D721Med (cell line): ENCODE measurements at places on chromosomes 12 and 14.

- DNase-seq: no peak
These were observed 9.8 kb upstream of the EXD2 start for GRCh38 chr14:69181491-69181890.

DNA sequence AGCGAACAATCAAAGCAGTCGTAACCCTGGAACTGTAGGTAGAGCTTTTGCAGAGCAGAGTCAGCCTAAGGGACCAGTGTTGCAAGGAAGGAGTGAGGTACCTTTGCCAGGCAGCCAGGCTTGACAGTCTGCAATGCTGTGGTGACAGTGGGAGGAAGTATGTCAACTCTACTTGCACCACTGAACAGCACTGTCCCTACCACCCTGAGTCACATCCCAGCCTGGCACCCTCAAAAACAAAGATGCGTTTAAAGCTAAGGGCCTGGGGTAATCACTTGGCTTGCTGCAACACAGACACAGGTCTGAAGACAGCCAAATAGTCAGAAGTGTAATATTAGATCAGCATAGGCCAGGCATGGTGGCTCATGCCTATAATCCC lies 141.9 kb downstream of the DPF3 start:
- no peak for DNase-seq

DNA sequence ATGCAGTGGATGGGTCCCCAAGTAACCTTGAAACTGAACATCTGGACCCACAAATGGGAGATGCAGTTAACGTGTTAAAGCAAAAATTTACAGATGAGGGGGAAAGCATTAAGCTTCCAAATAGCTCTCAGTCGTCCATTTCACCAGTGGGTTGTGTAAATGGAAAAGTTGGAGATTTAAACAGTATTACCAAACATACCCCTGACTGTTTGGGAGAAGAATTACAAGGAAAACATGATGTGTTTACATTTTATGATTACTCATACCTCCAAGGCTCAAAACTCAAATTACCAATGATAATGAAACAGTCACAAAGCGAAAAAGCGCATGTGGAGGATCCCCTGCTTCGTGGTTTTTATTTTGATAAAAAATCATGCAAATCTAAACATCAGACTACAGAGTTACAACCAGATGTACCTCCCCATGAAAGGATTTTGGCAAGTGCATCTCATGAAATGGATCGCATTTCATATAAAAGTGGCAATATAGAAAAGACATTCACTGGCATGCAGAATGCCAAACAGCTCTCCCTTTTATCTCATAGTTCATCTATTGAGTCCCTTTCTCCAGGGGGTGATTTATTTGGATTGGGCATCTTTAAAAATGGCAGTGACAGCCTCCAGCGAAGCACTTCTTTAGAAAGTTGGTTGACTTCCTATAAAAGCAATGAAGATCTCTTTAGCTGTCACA lies 116.6 kb upstream of the NPAS3 start:
- DNase-seq: no peak

DNA sequence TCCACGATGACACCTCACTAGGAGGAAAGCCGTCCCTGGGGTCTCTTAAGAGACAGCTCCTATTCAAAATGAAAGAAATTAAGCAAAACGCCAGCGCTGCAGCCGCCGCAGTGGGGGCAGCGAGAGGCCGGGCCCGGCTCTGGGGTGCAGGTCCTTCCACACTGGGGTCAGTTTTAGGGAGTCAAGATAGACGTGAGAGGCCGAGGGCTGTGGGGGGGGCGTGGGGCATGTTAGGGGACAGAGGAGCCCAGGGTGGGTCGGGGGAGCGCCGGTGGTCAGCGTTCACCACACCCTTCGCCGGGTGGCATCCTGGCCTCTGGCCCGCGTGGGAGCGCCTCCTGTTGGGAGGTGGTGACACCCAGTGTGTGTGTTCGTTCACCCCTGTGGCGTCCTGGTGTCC lies 25.7 kb downstream of the KIF26A start:
- DNase-seq: no peak

DNA sequence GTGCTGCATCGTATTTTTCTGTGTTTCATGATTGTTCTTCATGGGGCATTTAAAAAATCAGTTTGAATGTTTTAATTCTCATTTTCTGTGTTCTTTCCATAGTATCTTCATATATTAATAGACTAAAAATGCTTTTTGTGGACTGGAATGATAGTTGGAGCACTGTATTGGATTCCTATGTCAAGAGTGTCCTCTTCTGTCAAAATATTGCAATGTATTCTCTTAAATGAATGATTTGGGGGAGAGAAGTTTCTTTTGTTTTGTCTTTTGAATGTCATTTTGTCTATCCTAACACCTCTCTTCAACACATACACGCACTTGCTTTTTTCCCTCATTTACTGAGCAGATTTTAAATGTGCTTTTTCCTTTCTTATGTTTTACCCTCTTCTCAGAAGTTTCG lies 4.7 kb upstream of the EIF2S3B start:
- DNase-seq: no peak

DNA sequence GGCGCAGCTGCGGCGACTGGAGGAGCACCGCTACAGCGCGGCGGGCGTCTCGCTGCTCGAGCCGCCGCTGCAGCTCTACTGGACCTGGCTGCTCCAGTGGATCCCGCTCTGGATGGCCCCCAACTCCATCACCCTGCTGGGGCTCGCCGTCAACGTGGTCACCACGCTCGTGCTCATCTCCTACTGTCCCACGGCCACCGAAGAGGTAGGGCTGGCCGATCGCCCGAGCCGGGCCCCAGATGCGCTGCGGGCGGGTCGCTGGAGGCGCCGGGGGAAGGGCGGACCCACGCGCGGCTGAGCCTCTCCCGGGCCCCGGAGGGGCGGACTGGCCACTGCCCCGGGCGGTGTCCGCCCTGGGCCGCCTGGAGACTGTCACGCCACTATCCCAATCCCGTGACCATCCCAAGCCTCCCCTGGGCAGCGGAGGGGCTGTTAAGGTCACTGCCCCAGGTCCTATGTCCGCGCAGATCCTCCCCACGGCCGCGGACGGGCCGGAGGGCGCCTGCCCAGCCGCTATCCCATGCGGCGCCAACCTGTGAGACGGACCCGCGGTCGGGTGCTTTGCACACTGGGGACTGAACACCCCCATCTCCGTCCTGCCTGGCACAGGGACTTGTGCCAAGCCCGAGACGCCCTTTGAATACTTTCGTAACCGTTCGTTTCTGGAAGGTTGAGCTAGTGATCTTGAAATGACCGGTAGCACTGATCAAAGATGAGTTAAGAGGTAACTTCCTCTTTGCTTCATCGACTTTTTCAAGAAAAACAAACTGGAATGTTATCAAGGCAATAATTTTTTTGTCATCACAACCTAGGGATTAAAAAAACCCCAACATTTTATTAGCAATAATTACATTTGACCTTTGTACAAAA lies 725 bp downstream of the CHPT1 start:
- no peak for DNase-seq

DNA sequence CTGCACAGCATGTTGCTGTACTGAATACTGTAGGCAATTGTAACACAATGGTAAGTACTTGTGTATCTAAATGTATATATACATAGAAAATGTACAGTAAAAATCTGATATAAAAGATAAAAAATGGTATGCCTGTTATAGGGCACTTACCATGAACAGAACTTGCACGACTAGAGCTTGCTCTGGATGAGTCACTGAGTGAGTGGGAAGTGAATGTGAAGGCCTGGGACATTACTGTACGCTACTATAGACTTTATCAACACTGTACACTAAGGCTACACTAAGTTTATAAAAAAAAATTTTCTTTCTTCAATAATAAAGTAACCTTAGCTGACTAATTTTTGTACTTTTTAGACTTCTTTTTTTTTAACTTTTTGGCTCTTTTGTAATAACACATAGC lies 24.2 kb upstream of the NEDD1 start:
- no peak for DNase-seq

DNA sequence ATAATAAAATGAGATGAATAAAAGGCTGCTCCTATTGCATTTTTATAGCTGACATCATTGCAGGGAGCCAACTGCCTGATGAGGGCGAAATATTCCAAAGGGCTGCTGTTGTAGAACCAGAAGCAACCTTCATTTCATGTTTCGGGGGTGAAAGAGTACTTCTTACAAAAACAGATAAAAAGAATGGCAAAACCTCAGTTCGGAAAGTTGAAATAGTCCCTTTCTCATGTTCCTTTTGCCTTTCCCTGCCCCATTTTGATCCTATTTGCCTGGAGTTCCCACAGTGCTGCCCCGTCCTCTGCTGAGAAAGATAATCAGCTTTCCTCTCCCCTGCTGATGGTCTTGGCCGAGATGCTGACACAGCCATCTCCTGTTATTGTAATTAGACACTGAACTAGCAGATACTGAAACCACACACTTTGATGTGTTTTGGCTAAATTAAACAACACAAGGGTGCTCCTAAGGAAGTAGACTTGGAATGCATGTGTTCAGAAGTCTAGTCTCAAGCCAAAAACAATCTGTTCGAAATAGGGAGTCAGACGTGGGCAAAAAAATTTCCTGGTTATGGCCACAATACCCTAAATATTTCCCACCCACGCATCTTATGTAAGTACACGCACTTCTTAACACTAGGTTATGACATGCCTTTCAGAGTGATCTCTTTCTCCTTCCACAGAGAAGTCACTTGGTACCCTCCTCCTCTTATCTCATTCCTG lies 117.2 kb downstream of the PPM1H start:
- DNase-seq: no peak

DNA sequence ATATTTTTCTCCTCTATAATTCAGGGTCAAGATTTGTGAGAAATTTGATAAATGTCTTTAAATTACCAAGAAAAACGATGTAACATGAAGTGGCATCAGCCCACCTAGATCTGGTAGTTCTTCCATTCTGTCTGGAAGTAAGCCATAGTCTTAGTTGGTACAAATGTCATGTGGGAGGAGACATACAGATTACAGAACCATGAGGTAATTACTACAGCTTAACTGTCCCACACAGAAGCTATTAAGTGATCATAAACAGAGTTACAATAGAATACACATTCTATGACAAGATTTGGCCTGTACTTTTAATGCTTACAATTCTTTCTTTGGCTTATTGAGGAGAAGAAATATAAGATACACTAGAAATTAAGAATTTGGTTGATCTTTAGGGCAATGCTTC lies 13.7 kb upstream of the SIX1 start:
- DNase-seq: no peak

DNA sequence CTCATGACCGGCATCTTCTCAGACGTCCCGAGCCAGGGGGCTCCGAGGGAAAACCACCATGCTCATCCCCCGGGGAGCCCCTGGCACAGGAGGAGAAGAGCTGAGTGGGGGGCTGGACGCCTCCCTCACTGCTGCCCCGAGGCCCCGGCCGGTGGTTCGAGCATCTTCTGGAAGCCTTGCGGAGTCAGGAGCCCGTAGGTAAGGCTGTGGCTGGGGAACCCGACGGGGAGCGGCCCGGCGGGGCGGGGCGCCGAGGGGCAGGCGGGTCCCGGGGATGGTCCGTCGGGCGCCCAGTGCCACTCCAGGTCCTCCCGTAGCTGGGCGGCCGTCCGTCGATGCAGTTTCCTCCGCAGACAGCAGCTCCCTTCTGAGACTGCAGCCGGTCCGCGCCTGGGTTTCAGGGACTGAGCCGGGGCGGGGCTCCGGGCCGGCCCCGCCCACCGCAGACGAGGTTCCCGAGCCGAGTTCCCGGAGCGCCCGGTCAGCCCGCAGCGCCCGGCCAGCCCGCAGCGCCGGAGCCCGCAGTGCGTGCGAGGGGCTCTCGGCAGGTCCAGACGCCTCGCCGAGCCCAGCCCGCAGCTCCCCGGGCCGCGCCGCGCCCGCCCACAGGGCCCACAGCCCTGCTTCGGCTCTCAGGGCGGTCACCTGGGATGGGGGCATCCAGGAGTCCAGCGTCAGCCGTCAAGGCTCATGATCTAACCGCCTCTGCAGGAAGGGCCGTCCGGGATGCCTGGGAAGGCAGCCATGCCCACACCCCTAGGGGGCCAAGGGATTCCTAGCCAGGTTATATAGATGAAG lies at the start of gene PGF:
Gene PGF (minus strand): TSS at position 369 of the 798 bp plus-strand sequence. CDS start 355 bp downstream, at position 14.
- no peak for DNase-seq

DNA sequence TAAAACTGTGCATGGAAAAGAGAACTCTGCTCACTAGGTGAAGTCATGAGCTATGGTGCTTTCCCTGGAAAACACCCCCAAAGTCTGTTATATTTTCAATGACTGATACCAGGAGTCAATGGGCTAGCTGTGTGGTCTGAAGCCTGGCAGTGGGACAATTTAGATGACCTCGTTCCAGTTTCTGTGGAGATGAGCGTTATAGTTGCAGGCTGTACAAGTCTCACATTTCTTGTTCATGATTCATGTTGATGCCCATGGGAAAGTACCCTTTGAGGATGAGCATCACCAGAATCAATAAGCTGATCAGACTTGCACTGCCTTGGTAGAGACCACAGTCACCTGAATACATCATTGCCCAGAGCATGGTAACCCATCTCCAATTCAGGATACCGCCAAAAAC lies 70.7 kb downstream of the NOVA1 start:
- DNase-seq: no peak

GRCh38 chr12:92511786-92512185 lies 191.0 kb upstream of the PLEKHG7 start:
- DNase-seq: no peak

DNA sequence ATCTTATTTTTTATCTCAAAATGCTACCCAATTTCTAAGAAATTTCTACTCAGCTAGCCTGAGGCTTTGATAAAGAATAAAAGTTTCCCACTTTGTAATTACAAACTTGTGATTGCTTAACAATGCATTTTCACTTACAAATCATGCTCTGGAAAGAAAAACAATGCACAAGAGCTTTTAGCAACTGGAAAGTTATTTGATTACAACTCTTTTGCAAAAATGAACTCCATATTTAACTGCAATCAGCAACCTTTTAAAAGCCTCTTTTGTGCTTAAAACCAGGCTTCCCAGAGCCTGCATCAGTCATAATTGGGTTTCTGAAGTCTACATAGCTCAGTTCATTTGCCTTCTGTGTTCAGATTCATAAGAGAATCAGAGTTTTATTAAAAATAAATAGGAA lies 395.2 kb downstream of the PAWR start:
- DNase-seq: no peak

DNA sequence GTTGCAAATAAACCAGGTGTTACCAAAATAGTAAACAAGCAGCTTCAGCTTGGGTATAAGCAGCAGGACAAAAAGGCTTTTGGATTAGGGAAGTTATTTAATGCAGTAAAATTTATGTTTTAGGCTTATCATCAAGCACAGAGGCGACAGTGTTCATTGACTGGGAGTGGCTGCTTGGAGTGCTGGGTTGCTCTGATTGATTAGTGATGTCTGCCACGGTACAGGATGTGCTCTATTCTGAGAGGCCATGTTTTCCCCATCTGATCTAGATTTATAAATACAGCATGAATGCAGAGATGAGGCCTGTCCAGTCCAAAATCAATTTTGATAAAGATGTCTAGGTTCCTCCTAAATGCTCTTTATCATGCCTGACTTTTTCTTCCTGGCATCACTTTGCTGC lies 83.5 kb downstream of the MAP1LC3B2 start:
- no peak for DNase-seq

DNA sequence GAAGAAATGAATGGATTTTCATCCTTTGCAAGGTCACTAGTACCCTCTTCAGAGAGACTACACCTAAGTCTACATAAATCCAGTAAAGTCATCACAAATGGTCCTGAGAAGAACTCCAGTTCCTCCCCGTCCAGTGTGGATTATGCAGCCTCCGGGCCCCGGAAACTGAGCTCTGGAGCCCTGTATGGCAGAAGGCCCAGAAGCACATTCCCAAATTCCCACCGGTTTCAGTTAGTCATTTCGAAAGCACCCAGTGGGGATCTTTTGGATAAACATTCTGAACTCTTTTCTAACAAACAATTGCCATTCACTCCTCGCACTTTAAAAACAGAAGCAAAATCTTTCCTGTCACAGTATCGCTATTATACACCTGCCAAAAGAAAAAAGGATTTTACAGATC lies 40.8 kb downstream of the SPATA7 start:
- DNase-seq: no peak
